Ovary (tissue), 10 donors: ENCODE measurements at places on chromosomes 11 and 22. TPM values are rescaled to one million over a fixed set of nuclear protein-coding genes. Genes with fewer than 3 reads are reported as not detected.

DNA sequence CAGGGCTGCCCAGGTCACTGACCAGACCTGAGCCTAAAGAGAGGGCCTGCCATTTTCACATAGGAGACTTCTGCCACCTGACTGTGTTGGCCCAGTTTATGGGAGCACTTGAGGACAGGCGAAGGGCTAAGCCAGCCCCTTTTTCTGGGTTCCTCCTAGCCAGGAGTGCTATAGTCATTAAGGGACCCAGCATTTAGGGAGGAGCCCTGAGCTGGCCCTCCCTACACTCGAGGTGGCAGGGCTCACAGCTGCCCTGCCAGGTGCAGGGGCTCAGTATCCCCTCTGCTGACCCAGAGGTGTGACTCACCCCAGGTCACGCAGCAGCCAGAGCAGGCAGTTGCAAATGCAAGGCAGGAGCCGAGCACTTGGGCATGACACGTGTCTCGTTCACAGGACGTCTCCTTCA is 86.3 kb upstream of the CRYBB3 start:
- DNase-seq: no peak

Gene SLC22A12
- polyA plus RNA-seq: not detected

DNA sequence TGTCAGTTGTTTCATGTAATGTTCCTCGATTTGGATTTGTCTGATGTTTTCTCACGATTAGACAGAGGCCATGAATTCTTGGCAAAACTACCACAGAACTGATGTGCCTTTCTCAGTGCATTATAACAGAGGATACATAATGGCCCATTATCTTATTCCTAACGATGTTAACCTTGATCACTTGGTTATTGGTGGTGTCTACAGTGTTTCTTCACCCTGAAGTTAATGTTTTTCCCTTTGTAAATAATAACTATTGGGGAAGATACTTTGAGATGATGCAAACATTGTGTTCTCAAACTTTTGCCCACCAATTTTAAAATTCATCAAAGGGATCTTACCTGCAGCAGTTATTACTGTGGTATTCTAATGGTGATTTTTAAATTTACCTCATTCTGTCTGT is 13.1 kb downstream of the RAB6A start:
- no peak for DNase-seq

DNA sequence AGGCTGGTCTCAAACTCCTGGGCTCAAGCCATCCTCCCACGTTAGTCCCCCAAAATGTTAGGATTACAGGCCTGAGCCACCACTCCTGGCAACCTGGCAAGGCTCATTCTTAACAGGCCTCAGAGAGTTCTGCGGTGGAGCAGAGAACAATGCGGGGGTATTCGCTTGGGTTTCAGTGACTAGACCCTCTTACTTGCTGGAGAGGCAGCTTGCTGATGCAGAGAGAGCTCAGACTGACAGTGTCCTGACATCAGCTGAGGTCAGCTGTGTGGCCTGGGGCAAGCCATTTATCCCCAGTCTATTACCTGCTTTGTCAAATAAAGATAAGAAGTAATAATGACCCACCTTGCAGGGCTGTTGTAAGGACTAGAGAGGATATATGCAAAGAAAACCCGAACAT is 40.3 kb upstream of the DMC1 start:
- no peak for DNase-seq

DNA sequence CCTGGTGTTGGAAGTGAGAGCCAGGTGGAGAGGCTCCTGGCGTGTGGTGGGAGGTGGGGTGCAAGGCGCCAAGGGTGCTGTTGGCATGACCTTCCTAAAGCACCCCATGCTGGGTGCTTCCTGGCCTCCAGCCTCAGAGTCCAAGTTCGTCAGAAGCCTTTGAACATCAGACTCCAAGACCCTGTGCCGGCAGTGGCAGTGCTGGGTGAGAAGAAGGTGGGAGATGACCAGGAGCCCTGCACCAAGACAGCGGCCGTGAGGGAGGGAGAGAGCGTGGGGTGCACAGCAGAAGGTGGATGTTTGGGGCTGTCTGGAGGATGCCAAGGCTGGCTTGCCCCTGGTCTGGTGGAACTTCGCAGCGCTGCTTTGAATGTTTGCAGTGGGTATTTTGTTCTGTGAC is 29.7 kb upstream of the PARVB start:
- DNase-seq: no peak

DNA sequence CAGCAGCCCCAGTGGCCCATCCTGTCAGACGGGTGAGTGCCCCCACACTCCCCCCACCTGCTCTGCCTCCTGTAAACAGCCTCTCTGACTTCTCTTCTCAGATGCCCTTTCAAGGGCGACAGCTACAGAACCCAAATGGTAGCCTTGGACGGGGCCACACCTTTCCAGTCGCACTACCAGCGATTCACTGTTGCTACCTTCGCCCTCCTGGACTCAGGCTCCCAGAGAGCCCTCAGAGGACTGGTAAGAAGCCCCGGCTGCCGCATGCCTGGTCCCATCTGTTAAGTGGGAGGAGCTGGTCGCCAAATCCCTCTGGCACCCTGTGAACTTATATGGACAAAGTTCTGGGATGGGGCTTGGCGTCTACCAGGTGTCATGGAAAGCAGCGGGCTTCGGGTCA is 6.2 kb downstream of the ZP1 start:
- DNase-seq: no peak

DNA sequence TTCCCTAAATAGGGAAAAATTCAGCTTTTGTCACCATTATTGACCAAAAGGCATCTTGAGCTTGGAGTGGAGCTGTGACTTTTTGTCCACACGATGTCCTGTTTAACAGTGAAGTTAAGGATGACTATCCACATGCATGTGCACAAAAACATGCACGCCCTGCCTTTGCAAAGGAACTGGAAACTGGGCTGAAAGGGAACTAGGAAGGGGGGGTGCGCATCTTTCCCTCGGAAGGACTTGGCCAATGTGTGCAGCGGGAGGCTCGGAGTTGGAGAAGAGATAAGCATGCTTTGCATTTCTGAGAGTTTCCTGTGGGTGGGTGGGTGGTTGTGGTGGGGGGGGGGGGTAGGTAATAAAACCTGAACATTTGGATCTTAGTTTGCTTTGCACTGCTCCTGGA is 411 bp upstream of the KIRREL3 start:
- no peak for DNase-seq

Gene SCT
- 0.68 TPM for polyA plus RNA-seq

Gene GRAP2
- 2.0 TPM for polyA plus RNA-seq

- no peak for DNase-seq
Observed at GRCh38 chr11:66883016-66883965, 26.4 kb downstream of the LRFN4 start.

DNA sequence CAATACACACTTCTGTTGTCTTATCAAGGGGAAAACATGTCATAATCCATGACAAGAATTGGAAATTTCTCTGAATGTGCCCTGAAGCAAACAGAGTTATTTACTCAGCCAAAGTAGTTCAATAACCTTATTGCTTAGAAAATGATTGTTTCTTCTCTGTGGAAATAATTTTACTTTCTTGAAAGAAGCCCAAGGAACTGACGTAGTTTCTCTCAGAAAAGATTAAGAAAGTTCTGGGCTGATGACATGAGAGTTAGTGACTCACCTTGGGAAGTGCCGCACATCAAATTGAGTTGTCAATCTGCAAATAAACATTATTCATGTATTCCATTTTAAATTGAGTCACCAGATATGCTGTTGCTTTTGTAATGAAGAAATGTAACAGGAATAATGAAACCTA is 418.6 kb upstream of the LRRC4C start:
- no peak for DNase-seq

DNA sequence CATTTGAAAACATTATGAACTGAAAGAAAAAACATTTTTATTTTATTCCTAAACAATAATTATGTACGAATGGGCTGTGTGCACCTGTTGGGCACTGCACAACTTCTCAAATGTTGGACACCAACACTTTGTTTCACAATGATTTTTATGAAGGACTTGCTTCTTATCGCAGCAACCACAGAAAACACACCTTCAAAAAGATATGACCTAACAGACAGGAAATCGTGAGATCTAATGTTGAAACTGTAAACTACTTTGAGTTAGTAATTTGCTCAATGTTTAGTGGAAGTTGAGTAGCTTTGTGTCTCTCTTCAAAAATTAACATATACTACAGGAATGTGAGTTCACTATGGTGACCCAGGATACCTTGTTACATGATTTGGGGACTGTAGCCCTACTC is 98.6 kb downstream of the NXPE2 start:
- DNase-seq: no peak

DNA sequence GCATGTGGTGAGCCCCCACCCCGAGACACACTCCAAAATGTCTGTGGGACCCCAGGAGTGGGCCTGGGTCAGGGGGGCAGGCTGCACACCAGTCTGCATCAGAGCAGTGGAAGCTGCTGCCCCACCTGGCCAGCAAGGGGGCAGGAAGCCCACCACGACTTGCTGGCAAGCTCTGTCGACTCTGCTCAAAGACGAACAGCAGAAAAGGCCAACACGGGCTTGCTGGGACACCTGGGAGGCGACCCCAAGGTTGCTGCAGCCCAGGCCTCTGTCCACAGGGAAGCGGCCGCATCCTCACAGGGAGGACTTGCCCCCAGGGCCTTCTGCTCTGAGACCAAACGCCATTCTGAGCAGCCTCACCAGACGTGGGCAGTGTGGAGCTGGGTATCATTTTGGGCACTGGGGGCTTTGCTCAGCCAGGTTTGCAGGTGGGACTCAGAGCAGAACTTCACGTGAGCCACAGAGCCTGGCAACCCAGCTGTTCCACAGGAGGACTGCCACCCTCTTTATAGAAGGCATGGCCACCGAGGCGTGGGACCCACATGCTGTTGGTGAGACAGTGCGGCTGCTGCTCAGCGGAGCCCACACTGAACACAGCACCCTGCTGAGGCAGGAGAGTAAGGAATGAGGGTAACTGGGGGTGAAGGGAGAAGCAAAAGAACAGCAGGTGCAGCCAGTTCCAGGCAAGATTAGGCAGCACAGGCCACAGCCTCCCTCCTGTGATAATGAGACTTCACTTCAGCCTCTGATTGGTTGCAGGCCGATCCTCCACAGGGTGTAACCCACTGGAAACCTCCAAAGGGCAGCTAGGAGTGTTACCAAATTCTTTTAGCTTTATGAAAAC is 11.0 kb downstream of the IL17REL start:
- DNase-seq: no peak

DNA sequence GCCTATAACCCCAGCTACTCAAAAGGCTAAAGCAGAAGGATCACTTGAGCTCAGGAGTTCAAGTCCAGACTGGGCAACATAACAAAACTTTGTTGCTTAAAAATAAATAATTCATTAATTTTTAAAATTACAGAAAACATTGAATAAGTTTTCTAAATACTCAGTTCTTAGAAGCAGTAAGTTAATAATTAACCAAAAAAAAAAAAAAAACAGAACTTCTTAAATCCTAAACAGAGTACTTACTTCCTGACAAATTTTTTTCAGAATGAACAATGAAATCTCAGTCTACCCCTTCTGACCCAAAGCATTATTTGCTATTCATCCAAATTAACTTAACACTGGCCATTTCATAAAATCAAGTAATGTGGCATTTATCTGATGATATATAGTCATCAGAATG is 65.4 kb upstream of the ARHGAP32 start:
- DNase-seq: no peak

GRCh38 chr11:63882555-63883242 is 34.3 kb downstream of the RCOR2 start:
- DNase-seq: no peak

Gene TRIM22
- polyA plus RNA-seq: 84.4 TPM

GRCh38 chr11:1308743-1309497 is 512 bp downstream of the TOLLIP start:
- DNase-seq: peak; percentile 60

GRCh38 chr22:29877620-29878019 is 5.4 kb upstream of the MTMR3 start:
- DNase-seq: no peak

GRCh38 chr22:47011131-47011858 is 248.8 kb downstream of the TBC1D22A start:
- peak; percentile 17 for DNase-seq

GRCh38 chr11:11538277-11538960 is 83.4 kb downstream of the GALNT18 start:
- DNase-seq: peak; percentile 53
